ENCODE measurements at places on chromosomes 2 and 18. TPM values are rescaled to one million over a fixed set of nuclear protein-coding genes. Genes with fewer than 3 reads are reported as not detected.

RNMT gene
- total RNA-seq = 44.0 TPM

- H3K4me1 ChIP-seq = peaks cover 2% of the 10 kb centered on the region
- DNase-seq = no peak
- H3K27ac ChIP-seq = no peak overlapping the region
- H3K27me3 ChIP-seq = no peaks in the 10 kb centered on the region
- H3K4me3 ChIP-seq = no peak overlapping the region
- H3K36me3 ChIP-seq = no peaks in the 10 kb centered on the region
These were observed 97.4 kb upstream of the UPP2 start for GRCh38 chr2:158004126-158004764.

DNA sequence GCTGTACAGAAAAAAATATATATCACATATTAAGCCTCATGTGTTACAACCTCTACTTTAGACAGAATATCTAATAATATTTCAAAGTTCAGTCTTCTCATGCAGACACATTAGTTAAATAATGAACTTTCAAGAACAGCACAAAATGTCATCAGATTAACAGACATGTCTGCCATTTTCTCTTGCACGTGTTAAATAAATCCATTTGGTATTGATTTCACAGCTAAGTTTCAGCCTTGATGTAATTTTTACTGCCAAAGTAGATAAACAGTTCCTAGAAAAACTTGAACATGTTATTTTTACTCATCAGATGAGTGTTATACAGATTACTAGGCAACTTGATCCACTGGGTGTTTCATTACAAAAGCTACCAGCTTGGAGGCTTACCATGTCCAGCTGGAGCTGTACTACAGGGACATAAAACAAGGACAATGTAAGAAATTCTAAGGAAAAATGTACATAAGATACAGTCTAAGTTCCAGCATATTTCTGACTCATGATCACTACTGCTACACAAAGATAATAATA is 290.7 kb upstream of the DDX18 start:
- no peaks in the 10 kb centered on the region for H3K36me3 ChIP-seq
- no peak overlapping the region for H3K27ac ChIP-seq
- no peaks in the 10 kb centered on the region for H3K27me3 ChIP-seq
- H3K4me1 ChIP-seq = no peaks in the 10 kb centered on the region
- H3K4me3 ChIP-seq = no peak overlapping the region

GRCh38 chr2:149221898-149222297 is 108.5 kb upstream of the LYPD6 start:
- no peak overlapping the region for H3K27ac ChIP-seq
- H3K4me1 ChIP-seq = no peaks in the 10 kb centered on the region
- no peaks in the 10 kb centered on the region for H3K36me3 ChIP-seq
- peaks cover 18% of the 10 kb centered on the region for H3K27me3 ChIP-seq
- H3K4me3 ChIP-seq = no peak overlapping the region
- no peak for DNase-seq

ZNF2 gene
- 5.8 TPM for total RNA-seq

DNA sequence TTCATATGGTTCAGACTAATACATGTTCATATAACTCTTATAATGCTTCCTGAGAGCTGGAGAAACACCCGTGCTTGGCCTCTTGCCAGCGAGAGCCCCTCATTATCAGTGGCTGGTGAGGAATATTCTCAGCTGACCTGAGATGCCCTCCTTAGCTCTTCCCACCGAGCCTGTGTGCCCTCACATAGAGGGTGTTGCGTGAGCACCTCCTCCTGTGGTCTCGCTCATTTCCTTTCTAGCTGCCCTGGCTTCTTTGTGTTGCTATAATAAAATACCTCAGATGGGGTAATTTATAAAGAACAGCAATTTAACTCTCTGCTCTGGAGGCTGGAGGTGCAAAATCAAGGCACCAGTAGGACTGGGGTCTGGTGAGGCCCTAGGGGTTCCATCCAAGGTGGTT is 80.5 kb upstream of the ALKAL2 start:
- peaks cover 14% of the 10 kb centered on the region for H3K27me3 ChIP-seq
- peaks cover 3% of the 10 kb centered on the region for H3K4me1 ChIP-seq
- DNase-seq = no peak
- no peak overlapping the region for H3K4me3 ChIP-seq

- H3K27me3 ChIP-seq = no peaks in the 10 kb centered on the region
- no peaks in the 10 kb centered on the region for H3K4me1 ChIP-seq
- no peak for DNase-seq
- H3K4me3 ChIP-seq = no peak overlapping the region
- H3K27ac ChIP-seq = no peak overlapping the region
These were observed 291.0 kb upstream of the DOK6 start for GRCh38 chr18:69109686-69110085.

- no peaks in the 10 kb centered on the region for H3K4me1 ChIP-seq
- no peaks in the 10 kb centered on the region for H3K36me3 ChIP-seq
- H3K27ac ChIP-seq = no peak overlapping the region
- DNase-seq = no peak
- H3K4me3 ChIP-seq = no peak overlapping the region
- peaks cover 3% of the 10 kb centered on the region for H3K27me3 ChIP-seq
These were observed 76.0 kb downstream of the OSBPL6 start for GRCh38 chr2:178270338-178270737.

GRCh38 chr2:215862351-215862771 is 151.0 kb downstream of the MREG start:
- DNase-seq = no peak
- no peak overlapping the region for H3K27ac ChIP-seq
- no peak overlapping the region for H3K4me3 ChIP-seq

APLF gene
- 4.6 TPM for total RNA-seq

DNA sequence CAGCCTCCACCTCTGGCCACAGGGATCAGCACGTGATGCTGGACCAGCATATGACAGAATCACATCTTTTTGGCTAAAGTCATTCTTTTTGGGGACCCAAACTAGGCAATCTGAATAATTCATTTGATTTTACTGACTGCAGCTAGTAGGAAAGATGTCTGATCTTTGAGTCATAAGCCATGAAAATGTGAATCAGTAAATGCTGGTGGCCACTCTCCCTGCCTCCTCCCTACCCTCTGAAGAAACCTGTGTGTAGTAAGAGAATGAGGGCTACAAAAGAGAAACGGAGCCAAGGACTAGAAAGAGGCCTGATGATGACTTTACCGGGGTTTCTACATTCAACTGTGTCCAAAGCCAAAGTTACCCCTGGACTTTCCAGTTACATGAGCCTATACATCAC is 10.1 kb upstream of the LRPPRC start:
- peaks cover 12% of the 10 kb centered on the region for H3K4me1 ChIP-seq
- H3K36me3 ChIP-seq = no peaks in the 10 kb centered on the region
- peak overlapping the region; percentile 58 for H3K27ac ChIP-seq
- no peaks in the 10 kb centered on the region for H3K27me3 ChIP-seq
- DNase-seq = no peak
- peak overlapping the region; percentile 51 for H3K4me3 ChIP-seq

- H3K27me3 ChIP-seq = peaks cover 35% of the 10 kb centered on the region
- no peak for DNase-seq
- H3K4me3 ChIP-seq = no peak overlapping the region
- H3K27ac ChIP-seq = no peak overlapping the region
These were observed 5.8 kb upstream of the PAX8 start for GRCh38 chr2:113284476-113284875.

FIGN gene
- total RNA-seq = not detected

DNA sequence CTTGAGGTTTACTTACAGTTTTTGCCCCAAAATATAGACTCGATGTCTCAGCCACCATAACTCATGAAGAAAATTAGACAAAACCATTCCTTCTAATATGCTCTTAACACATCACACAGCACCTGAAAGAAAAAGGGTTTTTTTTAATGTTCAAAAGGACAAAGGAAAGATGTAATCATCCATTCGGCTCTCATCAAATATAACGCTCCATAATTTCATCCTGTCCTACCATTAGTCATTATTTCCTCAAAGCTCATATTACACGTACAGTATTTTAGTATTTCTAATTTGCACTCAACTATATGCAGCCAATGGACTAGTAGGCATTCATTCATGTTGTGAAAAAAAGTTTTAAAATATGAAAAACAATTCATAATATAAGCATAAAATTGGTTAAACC is 24.8 kb downstream of the ESCO1 start:
- no peak overlapping the region for H3K4me3 ChIP-seq
- peaks cover 5% of the 10 kb centered on the region for H3K4me1 ChIP-seq
- H3K36me3 ChIP-seq = peaks cover 42% of the 10 kb centered on the region

DNA sequence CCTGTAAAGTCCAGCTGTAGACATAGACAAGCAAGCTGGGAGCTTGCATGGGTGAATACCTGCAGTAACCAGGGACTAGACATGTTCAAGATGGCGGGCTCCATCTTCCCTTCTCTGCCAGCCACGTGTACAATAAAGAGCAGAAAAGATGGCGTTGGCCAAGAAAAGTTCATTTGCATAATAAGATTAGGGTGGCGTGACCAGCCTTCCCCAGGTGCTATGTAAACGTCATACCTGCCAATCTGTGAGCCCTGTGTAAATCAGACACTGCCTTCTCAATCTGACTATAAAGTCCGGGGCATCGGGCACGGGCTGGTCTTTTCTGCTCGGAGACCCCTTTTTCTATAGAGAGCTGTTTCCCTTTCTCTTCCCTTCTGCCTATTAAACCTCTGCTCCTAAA is 101.6 kb upstream of the XPO1 start:
- no peak for DNase-seq
- no peak overlapping the region for H3K27ac ChIP-seq
- no peaks in the 10 kb centered on the region for H3K27me3 ChIP-seq
- H3K4me3 ChIP-seq = no peak overlapping the region
- peaks cover 6% of the 10 kb centered on the region for H3K4me1 ChIP-seq

MBOAT2 gene
- total RNA-seq = 3.6 TPM

GRB14 gene
- not detected for total RNA-seq

AP1S3 gene
- 6.3 TPM for total RNA-seq

ATG4B gene
- 101 TPM for total RNA-seq

DNA sequence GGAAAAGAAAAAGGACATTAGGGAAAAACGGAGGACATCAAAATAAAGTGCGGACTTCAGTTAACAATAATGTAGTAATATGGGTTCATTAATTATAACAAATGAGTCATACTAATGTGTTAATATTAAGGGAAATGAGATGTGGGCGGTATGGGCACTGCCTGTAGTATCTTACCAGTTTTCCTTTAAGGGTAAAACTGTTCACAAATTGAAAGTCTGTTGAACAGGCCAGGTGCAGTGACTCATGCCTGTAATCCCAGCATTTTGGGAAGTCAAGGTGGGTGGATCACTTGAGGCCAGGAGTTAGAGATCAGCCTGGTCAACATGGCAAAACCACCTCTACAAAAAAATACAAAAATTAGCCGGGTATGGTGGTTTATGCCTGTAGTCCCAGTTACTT is 56.8 kb upstream of the PMAIP1 start:
- H3K4me1 ChIP-seq = peaks cover 5% of the 10 kb centered on the region
- H3K36me3 ChIP-seq = no peaks in the 10 kb centered on the region
- no peak for DNase-seq
- H3K4me3 ChIP-seq = no peak overlapping the region
- H3K27ac ChIP-seq = no peak overlapping the region
- H3K27me3 ChIP-seq = peaks cover 6% of the 10 kb centered on the region

DNA sequence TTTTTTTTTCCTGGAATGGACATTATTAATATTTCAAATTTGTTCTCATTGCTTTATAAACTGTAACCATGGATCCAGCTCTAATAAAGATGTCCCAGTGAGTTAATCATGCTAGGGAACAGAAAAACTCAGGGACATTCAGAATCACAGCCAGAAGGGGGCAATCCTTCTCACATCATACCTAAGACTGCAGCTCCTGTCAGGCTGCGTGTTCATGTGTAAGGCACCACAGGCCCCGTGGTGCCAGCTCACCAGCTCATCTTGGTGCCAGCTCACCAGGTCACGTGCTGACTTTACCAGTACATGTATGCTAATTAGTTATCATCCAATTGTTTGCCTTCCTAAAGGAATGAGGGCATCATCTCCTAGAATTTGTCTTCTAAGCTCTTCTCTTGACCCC is 84.7 kb upstream of the NEDD4L start:
- peaks cover 2% of the 10 kb centered on the region for H3K4me1 ChIP-seq
- no peak overlapping the region for H3K27ac ChIP-seq
- DNase-seq = no peak
- no peak overlapping the region for H3K4me3 ChIP-seq

SETBP1 gene
- 1.9 TPM for total RNA-seq

CDK15 gene
- not detected for total RNA-seq

DNA sequence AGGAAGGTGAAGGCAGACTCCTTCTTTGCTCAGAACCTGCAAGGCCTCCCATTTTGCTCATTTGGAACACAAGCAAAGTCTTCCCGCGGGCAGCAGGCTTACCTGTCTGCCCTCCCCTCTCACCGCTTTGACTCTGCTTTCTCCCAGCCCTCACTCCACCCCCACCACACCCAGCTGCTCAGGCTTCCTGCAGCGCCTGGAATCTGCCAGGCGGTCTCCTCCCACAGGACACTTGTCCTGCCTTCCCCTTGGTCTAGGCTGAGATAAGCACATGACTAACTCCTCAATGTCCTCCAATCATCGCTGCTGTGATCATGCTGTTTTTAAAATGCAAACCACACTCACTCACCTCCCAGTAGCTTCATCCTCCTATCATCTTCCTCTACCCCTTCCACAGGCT is 430.0 kb downstream of the ZNF516 start:
- no peak overlapping the region for H3K27ac ChIP-seq
- no peak for DNase-seq
- H3K4me1 ChIP-seq = no peaks in the 10 kb centered on the region
- no peaks in the 10 kb centered on the region for H3K36me3 ChIP-seq
- peaks cover 6% of the 10 kb centered on the region for H3K27me3 ChIP-seq
- no peak overlapping the region for H3K4me3 ChIP-seq

GRCh38 chr18:48780201-48780912 is 170.4 kb downstream of the SMAD7 start:
- H3K4me1 ChIP-seq = peaks cover 21% of the 10 kb centered on the region
- H3K4me3 ChIP-seq = no peak overlapping the region
- H3K36me3 ChIP-seq = no peaks in the 10 kb centered on the region
- peaks cover 4% of the 10 kb centered on the region for H3K27me3 ChIP-seq
- no peak for DNase-seq
- no peak overlapping the region for H3K27ac ChIP-seq

DNA sequence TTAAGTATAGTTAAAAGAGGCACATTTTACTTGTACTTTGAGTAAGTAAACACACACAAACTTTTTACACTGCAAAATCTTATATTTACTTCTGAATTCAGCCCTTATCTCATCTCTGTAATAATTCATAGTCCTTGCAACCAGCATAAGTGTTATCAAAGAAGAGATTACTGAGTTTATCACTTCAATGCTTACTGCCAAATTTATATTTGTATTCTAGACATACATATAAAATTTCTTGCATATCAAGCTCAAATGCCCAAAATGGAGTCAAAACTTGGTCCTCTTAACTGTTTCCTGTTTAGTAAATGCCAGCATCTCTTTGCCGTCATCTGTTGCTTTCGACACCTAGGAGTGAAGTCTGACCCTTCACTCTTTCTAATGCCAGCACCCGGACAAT is 21.1 kb upstream of the KCNJ3 start:
- H3K4me3 ChIP-seq = no peak overlapping the region
- H3K4me1 ChIP-seq = no peaks in the 10 kb centered on the region
- DNase-seq = no peak
- peaks cover 2% of the 10 kb centered on the region for H3K27me3 ChIP-seq
- no peaks in the 10 kb centered on the region for H3K36me3 ChIP-seq
- H3K27ac ChIP-seq = no peak overlapping the region
